ENCODE measurements at places on chromosomes 7 and 10.

- no peak for DNase-seq
Observed at GRCh38 chr10:59290448-59290847, 71.9 kb downstream of the FAM13C start.

- no peak for DNase-seq
Observed at GRCh38 chr10:125107965-125108580, 52.3 kb downstream of the CTBP2 start.

GRCh38 chr7:159061674-159062212, 82.9 kb downstream of the VIPR2 start:
- no peak for DNase-seq

- DNase-seq = no peak
Observed at GRCh38 chr7:13770305-13770704, 219.2 kb downstream of the ETV1 start.

- DNase-seq = no peak
Observed at GRCh38 chr10:97861097-97861750, 11.6 kb downstream of the GOLGA7B start.

DNA sequence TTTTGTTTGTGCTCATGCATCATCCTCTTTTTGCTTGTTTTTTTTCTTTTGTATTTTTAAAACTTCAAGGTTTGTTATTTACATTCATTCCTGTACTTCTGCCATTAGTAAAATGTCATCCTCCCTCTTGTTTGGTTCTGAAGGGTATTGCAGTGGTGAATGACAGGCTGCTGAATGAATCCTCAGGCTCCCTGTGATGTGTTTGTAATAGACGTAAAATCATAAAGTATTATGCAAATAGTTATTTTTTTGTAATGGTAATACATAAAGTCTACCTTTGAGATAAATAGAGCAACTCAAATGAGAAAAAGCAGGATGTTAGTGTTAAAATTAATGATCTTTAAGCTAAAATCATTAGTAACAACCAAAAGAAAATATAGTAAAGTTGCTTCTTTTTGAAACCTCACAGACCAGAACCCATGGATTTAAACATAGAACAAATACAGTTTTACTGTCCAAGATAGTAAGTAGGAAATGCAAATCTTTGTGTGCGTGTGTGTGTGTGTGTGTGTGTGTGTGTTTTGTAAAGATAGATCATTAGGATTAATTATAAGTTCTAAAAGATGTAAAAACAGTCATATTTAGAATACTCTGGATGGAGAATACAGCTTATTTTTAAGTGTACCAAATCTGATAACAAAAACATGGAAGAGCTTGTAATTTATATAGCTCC, 4.5 kb downstream of the GLCCI1 start:
- no peak for DNase-seq

- DNase-seq = no peak
Observed at GRCh38 chr10:43197834-43198681, 59.8 kb downstream of the CSGALNACT2 start.

Data from memory B cell (primary cell).